RKO (cell line): ENCODE measurements at places on chromosomes 4 and X.

GRCh38 chr4:56665781-56666180 is 15.3 kb downstream of the HOPX start:
- no peak for DNase-seq

- DNase-seq, result no peak
These were observed 14.0 kb downstream of the SHOX start for GRCh38 chrX:644304-645281.

- DNase-seq, result peak; percentile 46
These were observed 36.3 kb downstream of the SULT1E1 start for GRCh38 chr4:69823481-69824186.

- DNase-seq, result no peak
These were observed 6.7 kb downstream of the GPR34 start for GRCh38 chrX:41695426-41695825.

DNA sequence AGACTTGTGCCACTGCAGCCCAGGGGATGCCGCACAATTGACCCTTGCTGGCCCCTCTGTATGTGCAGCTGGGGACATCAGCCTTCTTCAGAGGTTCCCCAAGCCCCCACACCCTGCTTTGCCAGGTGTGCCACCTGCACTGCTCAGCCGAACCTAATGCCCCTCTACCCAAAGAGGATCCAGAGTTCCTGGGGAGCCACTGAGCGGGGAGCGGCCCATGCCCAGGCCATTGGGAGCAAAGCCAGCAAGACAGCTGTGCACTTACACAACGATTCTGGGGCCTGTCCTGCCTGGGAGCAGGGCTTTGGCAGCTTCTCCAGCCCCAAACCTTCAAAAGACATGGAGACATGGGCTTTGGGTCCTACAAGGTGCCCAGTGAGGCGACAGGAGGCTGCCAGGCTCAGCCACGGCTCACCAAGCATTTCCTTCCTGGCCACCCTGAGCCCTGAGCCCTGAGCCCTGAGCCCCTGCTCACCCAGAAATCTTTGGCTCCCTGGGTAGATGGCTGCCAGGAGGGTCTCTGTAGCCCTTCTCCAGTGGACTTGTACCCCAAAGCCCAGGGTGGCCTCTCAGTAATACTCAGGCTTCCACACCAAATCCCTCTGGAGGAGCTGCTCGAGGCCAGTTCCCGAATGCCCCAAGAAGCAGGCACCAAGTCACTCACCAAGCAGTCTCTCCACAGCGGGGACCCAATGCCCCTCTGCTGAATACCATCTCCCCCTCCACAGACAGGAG is 13.0 kb downstream of the PNMA6E start:
- DNase-seq, result no peak

DNA sequence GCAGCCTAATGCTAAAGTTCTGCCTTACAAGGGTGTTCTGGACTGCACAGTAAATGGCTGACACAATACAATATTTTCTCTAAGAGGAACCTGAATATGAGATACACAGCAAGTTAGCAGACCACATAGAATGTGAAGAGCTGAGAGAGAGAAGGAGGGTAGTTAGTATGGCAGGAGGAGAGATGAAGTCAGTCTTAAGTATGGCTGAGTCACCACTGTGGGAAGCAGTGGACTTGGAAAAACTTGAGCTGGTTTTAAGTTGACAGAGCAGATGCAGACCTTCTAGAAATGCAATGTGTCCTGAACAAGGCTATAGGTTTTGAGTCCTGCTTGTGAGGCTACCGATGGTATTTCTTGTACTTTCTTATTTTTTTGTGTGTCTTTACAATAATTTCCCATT is 172.5 kb downstream of the SH2D1A start:
- DNase-seq, result peak; percentile 33

DNA sequence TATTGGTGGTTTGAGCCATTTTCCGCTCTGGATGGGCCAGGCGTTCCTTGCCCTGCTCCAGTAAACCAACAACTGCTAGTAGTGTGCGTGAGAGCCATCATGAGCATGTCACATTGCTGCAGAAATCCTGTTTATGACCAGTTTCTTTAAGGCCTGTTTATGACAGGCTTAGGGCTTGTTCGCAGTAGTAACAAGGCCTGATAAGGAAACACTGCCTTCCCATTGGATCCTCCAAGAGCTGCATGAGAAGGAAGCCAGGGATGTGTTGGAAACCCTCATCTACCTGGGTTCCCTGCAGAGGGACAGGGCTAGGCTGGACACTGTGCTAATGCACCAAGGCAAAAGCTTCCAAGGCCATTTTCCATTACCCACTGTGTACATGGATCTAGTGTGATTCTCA is 153.9 kb downstream of the ZNF518B start:
- DNase-seq, result no peak

- no peak for DNase-seq
These were observed 32.5 kb downstream of the HMGB2 start for GRCh38 chr4:173301518-173302201.
